ENCODE measurements at places on chromosomes 7 and 10. TPM values are rescaled to one million over a fixed set of nuclear protein-coding genes. Genes with fewer than 3 reads are reported as not detected.

CALML3 gene
- total RNA-seq, result not detected

AOAH gene
- 41.0 TPM for total RNA-seq

OPN1SW gene
- not detected for total RNA-seq

FLNC gene
- 4.2 TPM for total RNA-seq

EEPD1 gene
- total RNA-seq, result 27.8 TPM

GRM3 gene
- total RNA-seq, result not detected

ELN gene
- total RNA-seq, result 39.9 TPM

CAMK2B gene
- 3.9 TPM for total RNA-seq

FZD8 gene
- total RNA-seq, result 0.70 TPM

PBLD gene
- 162 TPM for total RNA-seq

IRF5 gene
- 21.9 TPM for total RNA-seq

ENKUR gene
- total RNA-seq, result not detected

HACD1 gene
- 3.9 TPM for total RNA-seq

UTF1 gene
- not detected for total RNA-seq

PROSER2 gene
- total RNA-seq, result 3.5 TPM

SND1 gene
- total RNA-seq, result 55.5 TPM
